ENCODE measurements at places on chromosomes 3 and 15.

GRCh38 chr3:143634427-143634826 lies 213.8 kb downstream of the SLC9A9 start:
- no peak for DNase-seq

DNA sequence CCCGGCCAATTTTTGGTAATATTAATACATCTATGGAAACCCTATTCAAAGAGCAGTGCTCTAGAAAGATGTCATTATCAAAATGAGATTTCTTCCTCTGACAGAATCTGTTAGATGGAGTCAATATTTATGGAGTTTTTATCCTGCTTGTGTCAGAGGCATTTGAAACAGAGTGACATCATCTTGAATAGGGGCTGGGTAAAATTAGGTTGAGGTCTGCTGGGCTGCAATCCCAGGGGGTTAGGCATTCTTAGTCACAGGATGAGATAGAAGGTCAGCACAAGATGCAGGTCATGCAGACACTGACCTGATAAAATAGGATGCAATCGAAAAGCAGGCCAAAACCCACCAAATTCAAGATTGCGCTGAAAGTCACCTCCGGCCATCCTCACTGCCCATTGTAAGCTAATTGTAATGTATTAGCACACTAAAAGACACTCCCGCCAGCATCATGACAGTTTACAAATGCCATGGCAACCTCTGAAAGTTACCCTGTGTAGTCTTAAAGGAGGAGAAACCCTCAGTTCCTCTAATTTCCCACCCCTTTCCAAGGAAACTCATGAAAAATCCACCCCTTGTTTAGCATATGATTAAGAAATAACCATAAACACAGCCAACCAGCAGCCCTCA lies 27.3 kb upstream of the CCDC50 start:
- no peak for DNase-seq

- DNase-seq = no peak
Measured at GRCh38 chr3:147370349-147370748, 36.0 kb downstream of the ZIC4 start.

DNA sequence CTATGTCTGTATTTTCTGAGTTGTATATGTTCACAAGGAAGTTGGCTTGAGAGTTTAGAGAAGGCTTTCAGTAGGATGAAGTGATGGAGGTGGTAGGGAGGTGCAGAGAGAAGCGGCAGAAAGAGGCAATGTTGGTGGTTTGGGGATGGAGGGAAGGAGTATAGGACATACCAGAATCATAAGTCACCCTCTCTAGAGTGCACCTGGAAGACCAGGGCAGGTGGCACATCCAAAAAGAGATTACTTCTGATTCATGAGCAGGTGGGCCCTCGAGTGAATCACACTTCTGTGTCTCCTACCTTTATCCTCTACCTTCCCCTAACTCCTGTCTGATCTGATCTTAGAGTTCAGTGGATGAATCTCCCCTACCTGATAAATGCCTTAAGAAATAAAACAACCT lies 41.8 kb upstream of the MRPL3 start:
- no peak for DNase-seq

DNA sequence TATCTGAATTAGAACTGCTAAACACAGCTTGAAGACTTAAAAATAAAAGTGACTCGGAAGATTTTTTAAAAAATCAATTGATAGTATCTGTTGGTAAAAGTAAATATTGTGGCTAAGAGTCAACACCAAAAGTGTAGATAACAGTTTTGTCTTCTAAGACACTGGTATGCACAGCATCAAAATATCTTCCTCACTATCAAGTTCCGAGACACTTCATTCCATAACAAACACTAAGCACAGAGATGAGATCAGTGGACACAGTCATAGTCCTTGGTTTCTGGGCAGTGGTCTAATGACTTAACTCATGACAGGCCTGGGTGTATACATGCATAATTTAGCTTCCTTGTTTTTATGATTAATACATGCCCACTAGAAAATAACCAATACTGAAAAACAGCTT lies 63.2 kb downstream of the PXYLP1 start:
- no peak for DNase-seq

- DNase-seq = no peak
Measured at GRCh38 chr15:79930516-79930915, 33.7 kb upstream of the MTHFS start.

DNA sequence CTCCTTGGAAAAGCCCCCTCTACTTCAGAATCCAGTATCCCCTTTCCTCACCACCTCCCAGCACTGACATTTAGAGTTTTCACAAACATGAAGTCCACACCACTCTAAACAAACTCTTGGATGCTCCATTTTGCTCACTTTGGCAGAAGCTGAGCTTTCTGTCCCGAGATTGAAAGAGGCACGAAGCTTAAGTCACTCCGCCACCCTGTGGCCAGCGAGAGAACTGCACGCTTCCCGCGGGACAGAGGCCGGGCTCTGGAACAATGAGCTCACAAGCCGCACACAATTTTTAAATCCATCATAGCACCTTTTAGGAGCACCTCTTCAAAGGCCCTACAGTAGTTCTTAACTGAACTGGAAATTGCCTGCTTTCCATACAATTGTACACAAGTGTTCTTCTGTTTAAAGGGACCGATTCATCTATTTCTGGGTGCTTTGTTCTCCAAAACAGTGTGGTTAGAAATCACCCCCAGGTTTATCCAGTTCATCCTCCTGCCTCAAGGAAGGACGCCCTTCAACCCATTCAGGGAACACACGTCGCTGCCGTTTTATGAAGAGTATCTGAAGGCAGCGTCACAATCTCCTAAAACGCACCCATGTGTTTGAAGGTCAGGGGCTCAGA lies 226.1 kb downstream of the VPS13C start:
- DNase-seq = peak; percentile 61

DNA sequence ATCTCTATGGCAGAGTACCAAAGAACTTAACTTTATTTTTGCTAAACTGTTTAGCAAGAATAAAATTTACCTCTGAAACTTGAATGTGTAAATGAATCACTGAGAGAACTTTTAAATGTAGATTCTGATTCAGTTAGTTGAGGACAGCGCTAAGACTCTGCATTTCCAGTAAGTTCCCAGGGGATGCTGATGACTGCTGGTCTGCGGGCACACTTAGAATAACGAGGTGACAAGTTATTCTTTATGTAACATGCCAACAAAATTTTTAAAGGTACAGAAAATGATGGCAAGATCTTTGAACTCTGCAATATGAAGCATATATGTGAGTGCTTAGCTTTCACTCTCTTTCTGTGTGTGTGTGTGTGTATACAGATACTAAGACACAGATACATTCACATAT lies 56.4 kb downstream of the TGFBR2 start:
- DNase-seq = no peak

DNA sequence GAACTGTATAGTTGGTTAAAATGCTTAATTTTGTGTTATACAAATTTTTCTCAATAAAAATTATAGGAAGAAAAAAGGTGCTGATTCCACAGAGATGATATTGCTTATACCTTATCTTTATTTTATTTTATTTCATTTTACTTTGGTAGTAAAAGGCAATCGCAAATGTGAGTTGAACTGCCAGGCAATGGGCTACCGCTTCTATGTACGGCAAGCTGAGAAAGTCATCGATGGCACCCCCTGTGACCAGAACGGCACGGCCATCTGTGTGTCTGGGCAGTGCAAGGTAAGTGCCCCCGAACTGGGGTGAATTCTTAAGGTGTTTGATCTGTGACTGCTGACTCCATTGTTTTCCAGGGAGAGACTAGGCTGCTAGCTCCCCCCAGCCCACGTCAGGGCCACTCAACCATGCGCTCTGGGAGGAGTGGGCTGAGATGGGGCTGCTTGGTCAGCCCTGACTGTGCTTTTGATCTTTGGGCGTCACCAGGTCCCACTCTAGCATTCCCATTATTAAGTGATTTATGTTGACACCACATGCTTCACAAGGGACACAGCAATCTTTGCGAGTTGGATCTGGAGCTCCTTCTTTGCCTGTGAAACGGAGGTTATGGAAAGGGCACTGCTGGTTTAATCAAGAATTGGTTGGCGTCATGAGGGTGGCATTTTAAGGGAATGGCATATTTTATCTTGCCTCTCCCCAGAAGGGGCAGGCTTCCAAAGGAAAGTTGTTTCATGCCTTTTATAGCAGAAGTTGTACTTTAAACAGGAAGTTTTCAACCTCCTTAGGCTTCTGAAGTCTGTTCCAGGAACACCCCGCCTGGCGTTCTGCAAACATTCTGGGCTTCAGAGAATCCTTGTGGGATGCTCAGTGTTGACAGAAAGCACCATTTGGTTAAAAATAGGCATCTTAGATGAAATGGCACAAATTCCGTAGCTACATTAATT lies 296.5 kb downstream of the THSD4 start:
- no peak for DNase-seq

GRCh38 chr3:43923104-43923882 lies 232.6 kb downstream of the ABHD5 start:
- no peak for DNase-seq

DNA sequence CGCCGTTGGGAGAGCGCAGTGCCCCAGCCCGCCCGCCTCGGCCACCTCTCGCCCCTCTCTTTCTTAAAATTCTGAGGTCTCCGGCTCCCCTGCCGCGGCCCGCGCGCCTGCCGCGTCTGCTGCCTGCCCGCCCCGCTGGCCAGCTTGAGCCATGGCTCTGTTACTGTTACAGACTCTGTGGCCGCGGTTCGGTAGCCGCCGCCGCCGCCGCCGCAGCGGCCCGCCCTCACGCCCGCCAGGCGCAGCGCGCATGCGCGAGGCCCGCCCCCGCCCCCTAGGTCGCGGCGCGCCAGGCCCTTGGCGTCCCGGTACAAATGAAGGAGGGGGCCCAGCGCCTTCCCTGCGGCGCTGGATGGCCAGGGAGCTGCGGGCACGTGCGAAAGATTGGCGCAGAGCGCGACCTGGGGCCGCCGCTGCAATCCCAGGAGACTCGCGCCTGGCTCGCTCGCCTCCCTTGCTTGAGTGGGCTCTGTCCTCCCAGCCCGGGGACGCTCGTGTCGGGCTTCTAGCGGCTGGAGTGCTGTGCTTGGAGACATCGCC lies at the start of gene ONECUT1:
ONECUT1 (minus strand) TSS at position 168 of the 540 bp plus-strand sequence. CDS start 452 bp downstream, outside the sequence.
- peak; percentile 41 for DNase-seq

- DNase-seq = no peak
Measured at GRCh38 chr15:48481802-48482201, 150.6 kb downstream of the DUT start.

DNA sequence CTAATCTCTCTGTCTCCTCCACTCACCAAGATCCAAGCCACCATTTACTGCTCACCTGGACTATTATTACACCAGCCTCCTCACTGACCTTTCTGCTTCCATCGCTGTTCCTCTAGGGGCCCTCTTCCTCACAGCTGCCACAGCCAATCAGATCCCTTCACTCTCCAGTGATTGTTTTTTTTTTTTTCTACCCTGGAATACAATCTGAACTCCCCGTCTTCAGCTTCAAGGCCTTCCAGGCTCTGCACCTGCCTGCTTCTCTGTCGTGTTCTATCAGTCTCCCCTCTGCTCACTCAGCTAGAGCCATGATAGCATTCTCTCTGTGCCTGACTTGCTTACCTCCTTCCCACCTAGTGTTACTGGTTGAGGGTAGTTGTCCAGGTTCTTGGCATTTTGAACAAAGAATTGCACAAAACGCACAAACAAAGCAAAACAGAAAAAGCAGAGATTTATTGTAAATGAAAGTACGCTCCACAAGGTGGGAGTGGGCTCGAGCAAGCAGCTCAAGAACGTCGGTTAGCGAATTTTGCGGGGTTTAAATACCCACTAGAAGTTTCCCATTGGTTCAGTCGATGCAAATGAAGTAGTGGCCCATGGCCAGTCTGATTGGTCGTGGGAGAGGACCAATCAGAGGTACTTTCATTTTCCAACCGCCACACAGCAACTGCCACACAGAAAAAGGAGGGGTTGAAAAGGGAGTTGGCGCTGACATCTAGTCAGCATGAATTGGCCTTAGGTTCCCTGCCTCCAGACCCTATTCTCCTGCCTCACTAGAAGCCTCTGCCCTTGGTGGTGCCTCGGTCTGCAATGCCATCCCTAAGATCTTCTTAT lies 188.9 kb downstream of the TLE3 start:
- no peak for DNase-seq

DNA sequence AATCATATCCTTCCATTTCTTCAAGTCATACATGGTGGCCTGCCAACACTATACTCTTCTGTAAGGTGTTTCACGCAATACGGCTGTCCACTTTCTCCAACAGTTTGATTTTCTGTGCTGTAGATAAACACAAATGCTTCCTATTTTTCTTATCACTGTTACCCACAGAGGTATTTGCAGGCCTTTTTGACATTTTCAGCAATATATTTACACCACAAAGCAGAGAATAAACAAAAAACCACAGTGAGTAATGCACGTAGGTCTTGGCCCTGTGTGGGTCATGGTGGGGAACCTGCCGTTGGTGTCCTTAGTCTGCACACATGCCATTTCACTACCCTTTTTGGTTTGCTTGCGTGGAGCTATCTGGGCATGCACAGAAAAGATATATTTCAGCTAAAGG lies 59.5 kb downstream of the LRRC28 start:
- no peak for DNase-seq

DNA sequence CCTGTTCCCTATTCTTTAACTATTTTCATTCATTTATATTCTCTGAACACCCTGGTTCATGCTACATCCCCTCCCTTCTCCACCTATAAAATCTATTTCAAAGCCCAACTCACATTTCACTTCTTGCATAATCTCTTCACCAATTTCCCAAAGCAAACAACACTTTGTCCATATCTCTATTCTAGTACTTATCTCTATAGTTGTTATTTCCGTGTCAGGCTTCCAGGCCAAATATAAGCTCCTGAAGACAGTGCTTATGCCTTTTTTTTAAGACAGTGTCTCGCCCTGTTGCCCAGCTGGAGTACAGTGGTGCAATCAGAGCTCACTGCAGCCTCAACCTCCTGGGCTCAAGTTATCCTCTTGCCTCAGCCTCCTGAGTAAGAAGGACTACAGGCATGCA lies 43.6 kb downstream of the DNAH12 start:
- no peak for DNase-seq

- DNase-seq = no peak
Measured at GRCh38 chr3:143119974-143120715, 574 bp downstream of the CHST2 start.

DNA sequence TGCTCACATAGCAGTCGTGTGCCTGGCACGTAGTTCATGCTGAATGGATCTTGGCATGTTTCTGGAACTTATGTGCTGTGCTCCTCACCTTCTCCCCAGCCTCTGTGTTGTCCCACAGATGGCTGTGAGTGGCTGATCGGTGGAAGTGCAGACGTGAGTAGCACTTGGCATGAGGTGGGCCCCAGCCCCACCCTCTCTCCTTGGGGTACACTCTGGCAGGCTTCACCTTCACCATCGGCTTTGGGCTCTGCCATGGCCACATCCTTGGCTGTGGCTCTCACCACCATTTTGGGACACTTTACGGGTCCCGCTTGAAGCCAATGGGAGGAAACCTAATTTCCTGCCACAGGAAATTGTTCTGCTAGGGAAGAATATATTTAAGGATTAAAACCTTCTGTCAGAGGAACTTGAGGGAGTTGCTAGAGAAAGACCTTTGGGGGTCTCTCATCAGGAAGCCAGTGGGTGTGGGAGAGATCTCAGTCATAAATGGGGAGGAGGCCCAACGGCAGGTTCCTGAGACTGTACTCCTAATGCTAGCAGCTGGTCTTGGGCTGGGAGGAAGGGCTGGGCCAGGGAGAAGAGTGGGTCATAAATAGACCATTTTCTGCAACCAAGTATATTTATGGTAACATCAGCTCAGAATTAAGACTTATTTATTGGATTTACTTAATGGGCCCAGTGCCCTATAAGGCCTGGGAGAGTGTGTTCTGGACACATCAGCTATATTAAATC lies 92.3 kb downstream of the SMAD3 start:
- no peak for DNase-seq

Measured in activated T-helper 9 cell treated with anti-CD3 and anti-CD28 coated beads, Interleukin-2, amount 50 U/mL, for 16 hours (primary cell).